ENCODE measurements at places on chromosomes 1 and 21.

DNA sequence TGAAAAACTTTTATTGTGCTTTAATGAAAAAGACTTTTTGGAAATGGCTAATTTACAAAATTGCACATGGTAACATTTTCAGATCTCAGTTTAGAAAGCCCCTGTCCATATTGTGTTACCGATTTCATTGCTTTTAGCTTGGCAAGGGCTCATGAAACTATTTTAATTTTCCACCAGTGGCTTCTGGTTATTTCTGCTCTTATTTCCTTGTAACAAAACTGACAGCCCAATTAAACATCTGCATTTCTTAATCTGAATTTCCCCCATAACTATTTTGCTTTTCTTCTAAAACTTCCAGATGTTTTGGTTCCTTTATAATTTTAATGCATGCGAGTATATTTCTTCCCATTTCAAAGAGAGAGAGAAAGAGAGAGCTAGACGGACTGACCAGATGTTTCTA, 264.8 kb downstream of the PTPRC start:
- no peak for DNase-seq

DNA sequence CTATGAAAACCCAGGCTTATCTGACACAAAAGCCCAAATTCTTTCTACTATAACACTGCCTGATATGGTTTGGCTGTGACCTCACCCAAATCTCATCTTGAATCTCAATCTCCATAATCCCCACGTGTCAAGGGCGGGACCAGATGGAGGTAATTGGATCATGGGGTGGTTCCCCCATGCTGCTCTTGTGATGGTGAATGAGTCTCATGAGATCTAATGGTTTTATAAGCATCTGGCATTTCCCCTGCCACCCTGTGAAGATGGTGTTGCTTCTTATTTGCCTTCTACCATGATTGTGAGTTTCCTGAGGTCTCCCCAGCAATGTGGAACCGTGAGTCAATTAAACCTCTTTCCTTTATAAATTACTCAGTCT, 123.3 kb upstream of the USP24 start:
- DNase-seq = no peak

DNA sequence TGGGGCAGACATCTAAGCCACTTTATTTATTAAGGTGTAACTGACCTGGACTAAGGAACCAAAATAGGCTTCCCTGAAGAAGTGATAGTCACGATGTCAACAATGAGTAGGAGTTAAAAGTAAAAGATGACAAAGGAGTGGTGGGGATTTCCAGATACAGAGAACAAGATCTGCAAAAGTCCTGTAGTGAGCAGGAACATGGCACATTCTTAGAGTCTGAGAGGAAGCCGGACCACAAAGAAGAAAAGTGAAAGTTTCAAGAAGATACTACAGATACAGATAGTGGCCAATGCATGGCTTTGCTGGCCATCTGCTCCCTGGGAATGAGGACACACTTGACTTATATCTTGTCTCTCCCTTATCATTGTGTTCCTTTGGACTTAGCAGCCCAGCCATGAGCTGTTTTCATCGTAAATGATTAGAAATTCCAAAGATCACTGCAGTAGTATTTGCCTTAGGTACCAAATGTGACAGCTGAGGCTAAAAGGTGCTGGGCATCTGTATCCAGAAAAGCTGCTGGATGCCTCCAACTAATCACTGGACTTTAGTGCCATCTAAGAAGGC, 302.4 kb upstream of the NR5A2 start:
- DNase-seq = no peak

- DNase-seq = no peak
Observed at GRCh38 chr21:45607021-45607908, 36.3 kb upstream of the PCBP3 start.

DNA sequence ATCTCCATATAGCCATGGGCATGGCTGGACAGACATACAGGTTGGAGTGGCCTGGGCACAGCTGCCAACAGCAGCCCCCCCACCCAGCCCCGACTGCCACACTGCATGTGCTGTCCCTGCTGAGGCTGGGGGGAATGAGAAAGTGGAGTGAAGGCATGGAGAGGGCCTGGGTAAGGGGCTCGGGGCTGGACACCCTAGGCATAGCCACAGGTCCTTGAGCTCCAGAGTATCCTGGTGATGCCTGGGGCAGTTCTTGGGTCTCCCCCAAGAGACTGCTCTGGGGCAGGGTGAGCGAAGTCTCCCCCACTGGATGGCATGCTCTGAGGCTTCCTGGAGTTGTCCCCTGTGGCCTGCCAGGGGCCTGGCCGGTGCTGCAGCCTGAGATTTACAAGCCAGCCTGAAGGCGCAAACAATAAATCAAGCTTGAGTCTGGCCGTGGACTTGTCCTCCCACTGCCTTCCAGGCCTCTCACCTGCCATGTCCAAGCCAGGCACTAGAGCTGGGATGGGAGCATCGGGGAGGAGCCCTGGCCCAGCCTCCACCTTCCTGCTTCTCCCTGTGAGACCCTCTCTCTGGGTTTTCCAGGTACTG, 53.6 kb downstream of the FOXO6 start:
- DNase-seq = no peak

- DNase-seq = no peak
Observed at GRCh38 chr1:225739542-225740107, 38.0 kb upstream of the SRP9 start.

- DNase-seq = no peak
Observed at GRCh38 chr1:157753611-157754010, 23.3 kb downstream of the FCRL2 start.

- no peak for DNase-seq
Observed at GRCh38 chr1:41381692-41382479, 20.7 kb downstream of the FOXO6 start.

- no peak for DNase-seq
Observed at GRCh38 chr1:231778009-231778719, 151.6 kb downstream of the DISC1 start.

- DNase-seq = no peak
Observed at GRCh38 chr1:246265481-246265880, 241.6 kb downstream of the SMYD3 start.

DNA sequence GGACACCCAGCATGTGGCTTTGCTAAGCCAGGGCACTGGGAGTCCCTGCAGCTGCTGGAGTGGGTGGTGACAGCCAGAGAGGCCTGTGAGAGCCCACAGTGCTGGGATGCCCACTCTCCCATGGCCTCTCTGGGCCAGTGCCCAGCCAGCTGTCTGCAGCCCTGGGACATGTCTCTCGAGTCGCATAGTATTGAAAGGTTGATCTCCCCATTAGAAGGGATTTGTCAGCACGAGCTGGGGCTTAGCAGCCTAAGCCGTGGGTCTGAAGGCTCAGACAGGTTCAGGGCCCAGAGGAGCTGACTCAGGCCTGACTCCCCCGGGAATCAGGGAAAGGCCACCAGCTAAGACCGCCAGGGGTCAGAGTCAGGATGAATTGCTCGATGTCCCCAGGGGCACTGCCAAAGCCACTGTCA, 53.5 kb downstream of the FOXD2 start:
- no peak for DNase-seq

DNA sequence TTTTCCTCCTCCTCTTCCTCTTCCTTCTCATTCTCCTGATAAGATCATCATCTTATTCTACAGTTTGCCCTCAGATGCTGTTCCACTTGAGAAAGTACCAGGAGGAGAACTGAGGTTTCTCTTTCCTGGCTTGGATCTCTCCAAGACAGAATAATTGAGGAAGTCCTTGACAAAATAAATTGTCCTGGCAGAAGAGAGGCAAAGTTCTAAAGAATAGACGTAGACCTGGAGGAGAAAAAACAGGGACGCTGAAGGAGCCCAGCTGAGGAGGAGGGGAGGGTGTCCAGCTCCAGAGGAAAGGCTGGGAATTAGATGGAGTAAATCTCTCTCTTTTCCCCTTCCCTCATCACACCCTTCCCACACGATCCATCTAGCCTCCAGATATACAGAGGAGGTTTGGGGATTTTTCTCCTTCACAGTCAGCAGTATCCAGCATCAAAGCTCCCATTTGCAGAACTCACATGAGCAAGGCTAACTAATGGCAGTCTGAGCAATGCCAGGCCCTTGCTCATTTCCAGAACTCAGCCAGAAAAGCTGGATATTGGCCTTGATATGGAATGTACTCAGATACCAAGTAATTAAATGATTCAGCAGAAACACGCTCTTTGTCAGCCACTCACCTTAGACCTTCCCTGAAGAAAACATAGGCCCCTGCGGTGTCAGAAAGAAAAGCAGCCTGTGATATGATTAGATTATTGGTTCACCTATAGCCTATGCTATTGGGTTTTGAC, 5.1 kb upstream of the GNG12 start:
- no peak for DNase-seq
